ENCODE measurements at places on chromosomes 3 and 15. TPM values are rescaled to one million over a fixed set of nuclear protein-coding genes. Genes with fewer than 3 reads are reported as not detected.

DNA sequence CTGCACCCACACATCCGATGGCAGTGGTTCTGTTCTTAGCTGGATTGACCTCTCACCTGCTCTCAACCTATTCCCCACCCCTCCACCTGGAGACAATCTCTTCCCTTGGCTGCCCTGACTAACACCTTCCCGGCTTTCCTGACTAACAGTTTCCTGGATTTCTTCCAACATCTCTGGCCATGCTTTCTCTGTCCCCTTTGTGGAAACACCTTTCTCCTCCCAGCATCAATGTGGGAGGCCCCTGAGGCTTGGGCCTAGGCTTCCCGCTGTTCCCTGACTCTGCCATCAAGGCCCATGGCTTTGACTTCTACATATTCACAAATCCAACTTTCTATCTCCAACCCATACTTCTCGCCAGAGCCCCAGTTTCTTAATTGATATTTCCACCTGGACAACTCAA is 142.8 kb upstream of the ATP2B2 start:
- DNase-seq = no peak
- H3K36me3 ChIP-seq = no peaks in the 10 kb centered on the region
- H3K27ac ChIP-seq = no peak overlapping the region
- peaks cover 13% of the 10 kb centered on the region for H3K27me3 ChIP-seq
- no peaks in the 10 kb centered on the region for H3K4me1 ChIP-seq

- no peaks in the 10 kb centered on the region for H3K36me3 ChIP-seq
- peak overlapping the region; percentile 23 for H3K4me3 ChIP-seq
- H3K27ac ChIP-seq = peak overlapping the region; percentile 65
- H3K27me3 ChIP-seq = no peaks in the 10 kb centered on the region
Measured at GRCh38 chr3:31077826-31078225, 183.4 kb upstream of the GADL1 start.

GRCh38 chr15:91070872-91071271 is 29.2 kb upstream of the SV2B start:
- H3K27ac ChIP-seq = no peak overlapping the region
- H3K36me3 ChIP-seq = no peaks in the 10 kb centered on the region
- H3K4me1 ChIP-seq = peaks cover 6% of the 10 kb centered on the region
- no peak overlapping the region for H3K4me3 ChIP-seq
- peaks cover 5% of the 10 kb centered on the region for H3K27me3 ChIP-seq

DNA sequence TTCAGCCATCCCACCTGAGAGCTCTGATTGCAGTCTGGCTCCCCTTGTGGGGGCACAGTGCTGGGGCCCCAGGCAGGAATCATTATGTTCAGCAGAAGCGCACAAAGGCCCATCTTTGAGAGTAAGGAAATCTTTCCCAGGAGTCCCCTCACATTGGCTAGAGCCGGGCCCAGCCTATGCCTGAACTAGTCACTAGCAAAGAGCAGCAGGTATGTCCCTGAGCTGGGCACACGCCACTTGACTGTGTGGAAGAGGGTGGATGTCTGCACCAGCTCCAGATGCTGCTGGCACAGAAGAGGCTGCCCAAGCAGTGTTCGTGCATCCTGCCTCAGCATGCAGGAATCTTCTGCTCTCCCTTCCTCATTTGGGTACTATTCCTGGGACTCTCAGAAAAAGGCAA is 26.3 kb downstream of the NR1I2 start:
- peaks cover 5% of the 10 kb centered on the region for H3K4me1 ChIP-seq
- no peak overlapping the region for H3K4me3 ChIP-seq
- DNase-seq = no peak
- H3K27me3 ChIP-seq = peaks cover 35% of the 10 kb centered on the region
- H3K36me3 ChIP-seq = no peaks in the 10 kb centered on the region
- H3K27ac ChIP-seq = no peak overlapping the region

GRCh38 chr3:31544634-31545033 is 11.9 kb downstream of the STT3B start:
- peaks cover 4% of the 10 kb centered on the region for H3K36me3 ChIP-seq
- H3K4me1 ChIP-seq = peaks cover 59% of the 10 kb centered on the region
- no peak overlapping the region for H3K27ac ChIP-seq
- no peaks in the 10 kb centered on the region for H3K27me3 ChIP-seq
- no peak for DNase-seq
- H3K4me3 ChIP-seq = no peak overlapping the region

DNA sequence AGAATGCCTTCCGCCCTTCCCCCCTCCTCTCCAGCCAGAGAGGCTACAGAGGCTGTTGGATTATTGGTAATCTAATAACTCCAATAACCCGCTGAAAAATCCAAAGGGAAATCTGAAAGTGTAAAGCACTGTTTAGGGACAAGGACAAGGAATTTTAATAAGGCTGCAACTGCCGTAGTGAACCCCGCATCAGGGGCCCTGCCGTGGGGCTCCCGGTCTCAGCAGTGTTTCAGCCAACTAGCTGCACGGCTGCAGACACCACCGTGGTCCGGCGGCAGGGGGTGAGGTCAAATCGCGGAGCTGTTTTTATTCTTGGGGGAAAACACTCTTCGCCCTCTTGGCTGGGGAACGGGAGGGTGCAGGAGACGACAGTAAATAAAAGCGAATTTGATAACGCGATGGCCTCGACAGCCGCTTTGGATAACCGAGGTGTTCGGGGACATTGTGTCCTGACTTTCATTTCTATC is 6.1 kb downstream of the BCL6 start:
- peak overlapping the region; percentile 100 for H3K27ac ChIP-seq
- peaks cover 5% of the 10 kb centered on the region for H3K27me3 ChIP-seq
- DNase-seq = no peak
- peak overlapping the region; percentile 97 for H3K4me3 ChIP-seq
- H3K36me3 ChIP-seq = peaks cover 15% of the 10 kb centered on the region
- peaks cover 71% of the 10 kb centered on the region for H3K4me1 ChIP-seq

DNA sequence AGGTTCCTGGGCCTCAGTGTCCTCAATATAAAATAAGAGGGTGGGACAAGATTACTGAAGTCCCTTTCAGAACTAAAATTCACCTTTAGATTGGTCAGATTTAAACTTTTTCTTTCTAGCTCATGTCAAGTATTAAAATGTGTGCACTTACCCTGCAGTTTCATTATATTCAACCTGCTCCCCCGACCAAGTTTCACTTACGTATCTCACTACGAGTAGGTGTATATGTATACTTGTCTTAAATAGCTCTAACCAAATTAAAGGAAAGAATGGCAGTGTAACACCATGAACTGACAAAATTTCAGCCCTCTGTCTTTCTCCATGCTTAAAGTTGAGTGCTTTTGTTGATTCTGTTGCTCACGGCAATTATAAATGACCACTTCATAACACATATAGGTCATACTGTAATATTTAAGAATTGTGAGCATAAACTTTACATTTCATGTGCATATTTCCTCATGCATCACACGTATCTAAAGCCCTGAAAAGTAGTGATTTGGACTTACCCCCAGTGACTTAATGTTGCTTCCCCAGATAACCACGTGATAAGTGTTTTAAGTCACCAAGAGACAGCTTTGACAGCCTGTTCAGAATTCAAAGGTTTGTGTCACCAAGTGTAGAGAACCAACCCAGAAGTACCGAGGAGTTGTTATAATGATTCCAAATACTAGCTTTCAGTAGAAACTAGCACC is 70.0 kb downstream of the PGPEP1L start:
- H3K36me3 ChIP-seq = peaks cover 36% of the 10 kb centered on the region
- no peak overlapping the region for H3K4me3 ChIP-seq
- DNase-seq = no peak
- H3K27ac ChIP-seq = no peak overlapping the region

DNA sequence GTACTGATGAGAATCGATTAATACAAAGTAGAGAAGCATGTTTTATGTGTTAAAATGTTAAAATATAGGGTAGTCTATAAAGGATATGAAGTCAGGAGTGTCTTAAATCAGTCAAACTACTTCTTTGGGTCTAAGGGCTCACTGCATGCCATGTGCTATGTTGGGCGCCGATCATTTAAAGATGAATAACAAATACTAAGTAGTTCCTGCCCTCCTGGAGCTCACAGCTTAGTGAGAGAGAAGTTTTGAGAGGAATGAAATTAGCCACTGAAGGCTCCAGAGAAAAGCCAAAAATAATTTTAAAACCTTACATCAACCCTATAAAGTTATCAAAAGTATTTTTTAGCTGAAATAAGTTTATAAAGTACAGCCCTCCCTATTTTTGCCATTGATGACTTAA is 44.5 kb downstream of the BLM start:
- no peak for DNase-seq
- H3K4me3 ChIP-seq = no peak overlapping the region
- H3K4me1 ChIP-seq = peaks cover 5% of the 10 kb centered on the region
- no peaks in the 10 kb centered on the region for H3K27me3 ChIP-seq
- no peak overlapping the region for H3K27ac ChIP-seq
- 0 out of 2 replicates have a peak, but pooled peaks cover 4% of the 10 kb centered on the region for H3K36me3 ChIP-seq

GRCh38 chr15:67824976-67825880 is at the start of gene SKOR1:
Gene SKOR1 (plus strand): TSS chr15:67825509. CDS start chr15:67825603, 94 bp downstream.
- no peak for DNase-seq
- peaks cover 12% of the 10 kb centered on the region for H3K36me3 ChIP-seq

DNA sequence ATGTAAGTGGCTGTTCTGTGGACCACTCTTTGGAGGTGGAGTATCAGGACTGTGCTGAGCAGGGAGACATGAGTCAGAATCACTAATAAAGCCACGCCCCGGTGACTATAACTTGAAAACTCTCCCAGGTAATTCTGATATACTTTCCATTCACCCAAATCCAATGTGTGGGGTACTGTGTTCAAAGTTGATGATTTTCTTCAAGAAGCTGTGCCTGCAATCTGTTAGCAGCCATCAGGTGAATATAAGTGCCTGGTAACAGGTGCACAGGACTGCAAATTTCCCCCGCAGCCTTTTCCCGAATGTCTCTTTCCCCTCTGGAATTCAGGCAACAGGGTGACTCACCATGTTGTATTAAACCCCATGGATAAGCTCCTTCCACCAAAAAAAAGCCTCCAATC is 17.0 kb downstream of the MAGI1 start:
- peak overlapping the region; percentile 34 for H3K27ac ChIP-seq
- DNase-seq = no peak
- peak overlapping the region; percentile 62 for H3K4me3 ChIP-seq
- H3K27me3 ChIP-seq = peaks cover 1% of the 10 kb centered on the region

DNA sequence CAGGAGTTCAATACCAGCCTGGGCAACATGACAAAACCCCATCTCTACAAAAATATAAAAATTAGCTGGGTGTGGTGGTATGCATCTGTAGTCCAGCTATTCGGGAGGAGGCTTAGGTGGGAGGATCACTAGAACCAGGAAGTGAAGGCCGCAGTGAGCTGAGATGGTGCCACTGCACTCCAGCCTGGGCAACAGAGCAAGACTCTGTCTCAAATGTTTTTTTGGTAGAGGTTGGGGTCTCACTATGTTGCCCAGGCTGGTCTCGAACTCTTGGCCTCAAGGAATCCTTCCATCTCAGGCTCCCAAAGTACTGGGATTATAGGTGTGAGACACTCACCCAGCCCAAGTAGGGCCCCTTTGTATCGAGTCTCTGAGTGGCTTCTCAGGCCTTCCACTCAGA is 1.9 kb upstream of the IFRD2 start:
- peaks cover 26% of the 10 kb centered on the region for H3K4me1 ChIP-seq
- peaks cover 1% of the 10 kb centered on the region for H3K27me3 ChIP-seq
- H3K27ac ChIP-seq = no peak overlapping the region
- H3K4me3 ChIP-seq = no peak overlapping the region

DNA sequence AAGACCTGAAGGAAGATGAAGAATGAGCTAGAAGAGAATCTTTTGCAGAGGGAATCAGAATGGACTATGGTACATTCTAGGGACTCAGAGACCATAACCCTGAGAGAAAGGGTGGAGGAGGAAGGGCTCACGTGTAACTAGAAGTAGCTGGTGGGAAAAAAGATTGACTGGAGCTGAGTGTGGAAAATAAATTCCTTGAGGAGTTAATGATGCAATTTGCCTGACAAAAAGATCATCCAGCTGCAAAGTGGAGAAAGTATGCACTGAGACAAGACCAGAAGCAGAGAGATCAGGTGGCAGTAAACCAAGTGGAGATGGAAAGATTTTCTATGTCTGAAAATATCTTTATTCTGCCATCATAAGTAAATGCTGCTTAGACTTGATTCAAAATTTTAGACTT is 52.9 kb upstream of the TBL1XR1 start:
- H3K27ac ChIP-seq = no peak overlapping the region
- no peaks in the 10 kb centered on the region for H3K4me1 ChIP-seq
- H3K4me3 ChIP-seq = no peak overlapping the region
- H3K36me3 ChIP-seq = peaks cover 5% of the 10 kb centered on the region
- DNase-seq = no peak

- H3K4me1 ChIP-seq = peaks cover 63% of the 10 kb centered on the region
- peak overlapping the region; percentile 63 for H3K4me3 ChIP-seq
- H3K27me3 ChIP-seq = no peaks in the 10 kb centered on the region
- DNase-seq = peak; percentile 21
- peaks cover 10% of the 10 kb centered on the region for H3K36me3 ChIP-seq
Measured at GRCh38 chr15:64249883-64250575, 87.2 kb upstream of the PPIB start.

- peaks cover under 1% of the 10 kb centered on the region for H3K4me1 ChIP-seq
- H3K27ac ChIP-seq = no peak overlapping the region
- DNase-seq = no peak
- no peak overlapping the region for H3K4me3 ChIP-seq
Measured at GRCh38 chr3:100358413-100358812, 23.9 kb downstream of the NIT2 start.

GRCh38 chr15:87901926-87902690 is 354.4 kb downstream of the NTRK3 start:
- no peak overlapping the region for H3K27ac ChIP-seq
- peaks cover 9% of the 10 kb centered on the region for H3K27me3 ChIP-seq
- no peaks in the 10 kb centered on the region for H3K4me1 ChIP-seq
- DNase-seq = no peak

DNA sequence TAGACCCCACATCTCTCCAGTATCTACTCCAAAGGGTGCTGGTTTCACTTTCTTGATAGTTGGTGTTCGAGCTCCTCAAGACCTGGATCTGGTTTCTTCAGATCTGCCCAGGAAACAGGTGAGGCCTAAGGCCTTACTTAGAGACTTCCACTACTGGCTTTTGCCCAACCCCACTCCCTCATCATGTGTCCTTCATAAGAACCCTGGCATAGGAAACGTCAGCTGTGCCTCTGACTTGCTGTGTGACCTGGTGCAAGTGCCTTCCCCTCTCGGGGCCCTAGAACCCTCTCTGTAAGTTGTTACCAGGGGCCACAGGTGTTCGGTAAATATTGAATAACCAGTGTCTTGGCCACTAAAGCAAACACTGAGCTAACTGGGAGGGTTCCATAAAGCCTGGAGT is 3.9 kb downstream of the OXTR start:
- peak overlapping the region; percentile 97 for H3K4me3 ChIP-seq
- peaks cover 23% of the 10 kb centered on the region for H3K27me3 ChIP-seq
- peak overlapping the region; percentile 88 for H3K27ac ChIP-seq

- H3K4me3 ChIP-seq = no peak overlapping the region
- DNase-seq = no peak
- no peak overlapping the region for H3K27ac ChIP-seq
- H3K36me3 ChIP-seq = no peaks in the 10 kb centered on the region
- no peaks in the 10 kb centered on the region for H3K27me3 ChIP-seq
Measured at GRCh38 chr15:100900795-100901169, 18.4 kb upstream of the LRRK1 start.

GRCh38 chr3:105868431-105868741 is 426 bp downstream of the CBLB start:
- H3K27me3 ChIP-seq = no peaks in the 10 kb centered on the region
- DNase-seq = peak; percentile 44
- peaks cover 47% of the 10 kb centered on the region for H3K4me1 ChIP-seq
- peak overlapping the region; percentile 98 for H3K27ac ChIP-seq
- peak overlapping the region; percentile 95 for H3K4me3 ChIP-seq

The SLC27A2 gene
- total RNA-seq = 2.0 TPM

The FOXB1 gene
- total RNA-seq = not detected

The IMPG2 gene
- total RNA-seq = 0.07 TPM

The HES1 gene
- 8.3 TPM for total RNA-seq

All from HFFc6 (cell line).